ENCODE measurements at places on chromosomes 11 and 22.

- DNase-seq: no peak
Observed at GRCh38 chr22:38017272-38017920, 33.0 kb upstream of the SOX10 start.

- DNase-seq: peak; percentile 84
Observed at GRCh38 chr11:6419009-6419631, at the start of gene APBB1. APBB1 (minus strand) TSS chr11:6419094; CDS start chr11:6411347, 7,747 bp downstream.

DNA sequence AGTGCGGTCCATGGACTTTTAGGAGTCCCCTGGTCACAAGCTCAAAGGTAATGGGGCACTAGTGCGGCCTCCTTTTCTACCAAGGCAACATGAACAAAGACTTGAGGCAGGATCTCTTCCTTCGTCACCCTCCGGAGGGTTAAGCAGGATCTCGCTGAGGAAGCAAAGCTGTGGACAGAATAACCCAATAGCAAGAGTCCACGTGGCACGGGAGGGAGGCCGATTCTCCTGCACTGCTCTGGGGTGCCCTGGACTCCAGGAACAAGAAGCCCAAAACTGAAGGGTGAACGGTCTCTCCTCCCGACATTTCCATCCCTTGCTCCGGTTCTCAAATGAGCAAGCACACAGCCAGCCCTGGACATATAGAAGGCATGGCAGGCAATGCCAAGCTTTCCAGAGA, 20.7 kb downstream of the MYH9 start:
- no peak for DNase-seq

DNA sequence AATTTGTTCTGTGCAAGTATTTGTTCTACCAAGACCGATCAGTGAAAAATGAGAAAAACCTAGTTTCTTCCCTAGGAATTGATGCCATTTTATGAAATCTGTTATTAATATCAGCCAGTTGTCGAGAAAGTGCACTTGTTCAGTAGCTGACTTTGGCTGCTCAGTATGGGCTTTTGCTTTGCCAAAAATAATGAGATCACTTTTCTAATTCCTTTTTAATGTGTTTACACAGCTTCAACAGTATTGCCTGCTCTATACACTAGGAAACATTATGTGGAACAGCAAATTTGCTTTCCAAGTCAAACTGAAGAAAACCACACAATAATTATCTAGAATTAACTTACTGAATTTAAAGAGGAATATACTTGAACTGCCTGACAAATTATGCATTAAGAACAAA, 34.4 kb downstream of the SCUBE2 start:
- DNase-seq: no peak

DNA sequence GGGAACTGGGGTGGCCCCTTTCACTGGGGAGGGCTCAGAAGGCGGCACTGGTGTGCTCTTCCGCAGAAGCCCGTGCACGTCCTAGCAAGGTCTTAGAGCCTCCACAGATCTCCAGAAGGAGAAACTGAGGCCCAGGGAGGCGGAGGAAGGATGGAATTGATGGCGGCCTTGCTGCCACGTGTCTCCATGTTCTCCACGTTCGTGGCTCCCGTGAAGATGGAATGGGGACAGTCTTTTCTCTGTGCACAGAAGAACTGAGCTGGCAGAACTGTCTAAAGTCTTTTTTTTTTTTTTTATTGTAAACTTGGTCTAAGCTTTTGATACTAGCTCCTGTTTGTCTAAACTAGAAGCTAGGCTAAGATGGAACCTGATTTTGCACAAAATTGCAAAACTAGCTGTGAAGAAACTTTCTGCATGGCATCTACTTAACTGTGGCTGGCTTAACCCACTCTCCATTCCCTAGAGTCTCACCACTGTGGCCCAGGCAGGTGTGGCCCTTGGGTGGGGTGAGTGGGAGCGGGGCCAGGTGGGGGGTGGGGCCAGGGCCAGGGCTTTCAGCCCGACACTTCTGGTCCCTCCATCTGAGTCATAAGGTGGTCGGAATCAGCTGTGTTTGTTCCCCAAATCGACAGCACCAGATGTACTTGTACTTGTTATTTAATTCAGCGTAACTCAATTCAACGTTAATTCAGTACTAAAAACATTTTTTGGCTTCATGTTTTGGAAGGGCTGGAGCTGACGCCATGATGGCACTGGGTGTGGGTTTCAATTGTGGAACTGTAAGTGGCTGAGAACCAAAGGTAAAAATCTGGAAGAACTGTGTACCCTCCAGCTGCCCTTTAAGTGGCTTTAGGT, 120.7 kb downstream of the MPPED1 start:
- DNase-seq: no peak

- no peak for DNase-seq
Observed at GRCh38 chr22:37662039-37662438, 3.5 kb downstream of the PDXP start.

GRCh38 chr22:33451866-33452469, 393.8 kb upstream of the SYN3 start:
- no peak for DNase-seq

GRCh38 chr11:112185883-112186282, 10.6 kb downstream of the BCO2 start:
- DNase-seq: no peak

GRCh38 chr11:59822989-59823566, 12.5 kb upstream of the MRPL16 start:
- no peak for DNase-seq

DNA sequence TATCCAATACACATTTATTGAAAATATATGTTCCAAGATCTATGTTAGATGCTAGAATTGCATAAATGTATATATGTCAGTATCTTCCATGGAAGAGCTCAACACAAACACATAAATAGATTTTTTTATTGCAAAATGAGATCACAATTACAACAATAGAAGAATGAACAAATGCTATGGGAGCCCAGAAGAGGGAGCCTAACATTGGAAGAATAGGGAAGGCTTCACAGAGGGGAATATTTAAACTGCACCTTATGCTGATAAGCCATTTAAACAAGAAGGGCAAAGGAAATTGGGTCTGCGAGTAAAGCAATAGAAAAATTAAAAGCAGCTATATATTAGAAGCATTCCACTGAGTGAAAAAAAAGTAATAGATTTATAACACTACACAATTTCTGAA, 96.1 kb upstream of the LRRC55 start:
- DNase-seq: no peak

GRCh38 chr11:44286268-44286880, 23.6 kb downstream of the ALX4 start:
- DNase-seq: peak; percentile 92

GRCh38 chr11:816433-816779, 2.3 kb upstream of the PNPLA2 start:
- no peak for DNase-seq

- no peak for DNase-seq
Observed at GRCh38 chr22:23713696-23714595, 23.1 kb downstream of the RGL4 start.

GRCh38 chr11:62245271-62245753, 3.3 kb downstream of the SCGB1D2 start:
- peak; percentile 34 for DNase-seq

DNA sequence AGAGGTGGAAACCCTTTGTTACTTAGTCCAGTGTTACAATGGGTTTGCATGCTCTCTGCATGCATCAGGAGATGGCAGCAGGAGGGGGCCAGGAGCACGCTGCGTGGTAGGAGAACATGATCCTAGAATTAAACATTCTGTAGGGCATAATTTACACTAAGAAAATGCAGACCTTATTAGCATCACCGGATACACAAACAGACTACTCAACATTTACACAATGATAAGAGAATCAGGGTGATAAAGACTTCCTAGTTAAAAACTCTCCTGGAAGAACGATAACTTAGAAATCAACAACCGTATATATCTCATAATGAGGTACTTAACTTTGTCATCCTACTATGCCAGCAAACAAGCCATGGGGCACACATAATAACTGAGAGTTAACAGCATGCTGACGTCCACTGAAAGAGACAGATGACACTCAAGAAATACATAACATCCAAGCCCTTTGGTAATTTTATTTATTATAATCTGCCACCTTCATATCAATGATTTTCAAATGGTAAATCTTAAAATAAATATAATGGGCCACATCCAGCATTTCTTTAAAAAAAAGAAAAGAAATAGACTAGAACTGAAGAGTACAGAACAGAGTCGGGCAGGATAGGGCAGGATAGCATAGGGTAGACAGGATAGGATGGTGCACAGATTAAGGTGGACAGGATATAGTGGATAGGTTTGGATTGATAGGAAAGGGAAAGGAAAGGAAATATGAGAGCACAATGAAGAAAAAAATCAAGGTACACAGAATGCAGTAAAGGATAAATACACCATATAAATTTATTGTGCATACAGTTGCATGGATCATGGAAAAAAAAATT, 27.5 kb downstream of the CADM1 start:
- no peak for DNase-seq

DNA sequence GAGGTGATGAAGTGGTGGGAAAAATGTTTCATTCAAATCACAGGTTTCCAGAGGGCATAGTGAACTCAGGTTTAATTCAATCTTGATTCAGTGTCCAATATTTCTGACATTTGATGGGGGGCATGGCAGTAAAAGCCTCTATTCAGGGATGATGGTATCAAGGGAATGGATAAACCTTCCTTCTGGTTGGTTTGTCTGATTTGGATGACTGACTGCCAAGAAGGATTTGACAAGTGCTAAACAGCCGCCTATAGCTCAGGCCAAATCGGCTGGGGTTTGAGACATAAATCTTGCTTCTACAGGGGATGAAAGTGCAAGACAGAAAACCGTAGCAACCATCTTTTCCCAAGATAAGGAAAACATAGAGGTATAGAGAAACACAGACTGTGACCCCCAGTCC, 121.8 kb upstream of the C11orf87 start:
- DNase-seq: no peak

GRCh38 chr11:79219186-79220045, 221.4 kb downstream of the TENM4 start:
- no peak for DNase-seq

DNA sequence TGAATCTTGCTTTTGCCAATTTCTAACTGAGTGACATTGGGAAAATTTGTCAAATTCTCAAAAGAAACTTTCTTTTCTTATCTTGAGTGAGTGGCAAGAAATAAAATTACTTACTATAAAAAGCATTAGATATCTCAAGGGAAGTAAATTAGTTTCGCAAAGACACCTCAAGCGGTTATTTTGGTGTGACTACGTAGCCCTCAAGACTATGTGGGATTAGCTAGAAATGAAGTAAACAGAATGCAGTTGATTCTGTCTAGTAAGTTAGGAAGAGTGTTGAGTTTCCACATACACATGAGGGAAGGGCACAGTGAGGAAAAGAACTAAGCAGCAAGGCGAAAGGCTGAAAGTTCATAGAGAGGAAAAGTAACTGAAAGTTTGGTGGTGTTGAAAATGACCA, 28.3 kb upstream of the MS4A6A start:
- DNase-seq: no peak

- DNase-seq: no peak
Observed at GRCh38 chr22:42596336-42596735, 18.3 kb downstream of the POLDIP3 start.

DNA sequence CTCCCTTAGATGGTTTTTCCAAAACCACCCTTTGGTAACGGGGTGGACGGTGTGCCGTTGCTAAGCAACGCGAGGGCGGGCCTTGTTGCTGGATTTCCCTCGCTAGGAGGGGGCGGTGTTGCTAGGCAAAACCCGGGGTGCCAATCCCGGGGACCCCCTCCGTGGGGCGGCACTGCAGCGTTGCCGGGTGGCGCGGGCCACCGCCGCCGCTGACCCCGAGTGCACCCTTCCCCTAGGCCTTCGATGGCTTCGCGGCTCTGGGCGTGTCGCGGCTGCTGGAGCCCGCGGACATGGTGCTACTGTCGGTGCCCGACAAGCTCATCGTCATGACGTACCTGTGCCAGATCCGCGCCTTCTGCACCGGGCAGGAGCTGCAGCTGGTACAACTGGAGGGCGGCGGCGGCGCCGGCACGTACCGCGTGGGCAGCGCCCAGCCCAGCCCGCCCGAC, 8.9 kb downstream of the EHBP1L1 start:
- DNase-seq: no peak

- no peak for DNase-seq
Observed at GRCh38 chr11:41499429-41499828, 40.0 kb upstream of the LRRC4C start.

DNA sequence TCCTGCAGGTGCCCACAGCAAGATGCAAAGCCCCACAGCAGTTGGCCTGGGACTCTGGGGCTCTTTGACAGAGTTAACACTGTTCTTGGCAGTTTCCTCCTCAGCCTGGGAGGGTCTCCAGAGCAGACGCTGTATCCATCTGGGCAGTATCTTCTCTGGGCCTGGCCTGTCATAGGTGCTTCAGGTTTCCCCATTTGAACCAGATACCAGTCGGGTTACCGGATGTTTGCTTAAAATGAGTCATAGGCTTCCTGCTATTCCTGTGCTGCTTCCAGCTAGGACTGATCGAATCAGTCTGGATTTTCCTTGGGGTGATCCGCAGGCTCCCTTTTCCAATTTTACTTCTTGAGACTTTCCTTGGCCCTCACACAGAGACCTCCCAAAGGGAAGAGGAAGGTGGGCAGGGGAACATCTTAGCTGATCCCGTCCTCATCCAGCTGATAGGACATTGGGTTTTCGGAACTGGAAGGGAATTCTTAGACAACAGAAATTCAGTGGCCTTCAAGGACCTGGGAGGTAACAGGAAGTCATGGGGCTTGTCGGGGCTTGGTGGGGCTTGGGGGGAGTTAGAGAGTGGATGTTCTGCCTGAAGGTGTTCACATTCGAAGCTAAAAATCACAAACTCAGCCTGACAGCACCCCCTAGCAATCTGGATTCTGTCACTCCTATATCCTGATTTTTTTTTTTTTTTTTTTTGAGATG, 2.4 kb upstream of the RANGAP1 start:
- no peak for DNase-seq

Measured in 8988T (cell line).